ENCODE measurements at places on chromosomes 6 and 20.

- no peak for DNase-seq
These were observed 138.6 kb downstream of the SLC23A2 start for GRCh38 chr20:4862661-4863060.

GRCh38 chr6:14317387-14317970 is 199.9 kb downstream of the CD83 start:
- DNase-seq, result no peak

GRCh38 chr20:20009784-20010253 is 7.3 kb upstream of the NAA20 start:
- DNase-seq, result no peak

GRCh38 chr20:33674294-33675135 is at the start of gene NECAB3:
Gene NECAB3 (minus strand): TSS chr20:33674428. CDS start chr20:33674352, 76 bp downstream.
- DNase-seq, result no peak

- no peak for DNase-seq
These were observed 1108.3 kb upstream of the MAP3K7 start for GRCh38 chr6:91695221-91695620.

DNA sequence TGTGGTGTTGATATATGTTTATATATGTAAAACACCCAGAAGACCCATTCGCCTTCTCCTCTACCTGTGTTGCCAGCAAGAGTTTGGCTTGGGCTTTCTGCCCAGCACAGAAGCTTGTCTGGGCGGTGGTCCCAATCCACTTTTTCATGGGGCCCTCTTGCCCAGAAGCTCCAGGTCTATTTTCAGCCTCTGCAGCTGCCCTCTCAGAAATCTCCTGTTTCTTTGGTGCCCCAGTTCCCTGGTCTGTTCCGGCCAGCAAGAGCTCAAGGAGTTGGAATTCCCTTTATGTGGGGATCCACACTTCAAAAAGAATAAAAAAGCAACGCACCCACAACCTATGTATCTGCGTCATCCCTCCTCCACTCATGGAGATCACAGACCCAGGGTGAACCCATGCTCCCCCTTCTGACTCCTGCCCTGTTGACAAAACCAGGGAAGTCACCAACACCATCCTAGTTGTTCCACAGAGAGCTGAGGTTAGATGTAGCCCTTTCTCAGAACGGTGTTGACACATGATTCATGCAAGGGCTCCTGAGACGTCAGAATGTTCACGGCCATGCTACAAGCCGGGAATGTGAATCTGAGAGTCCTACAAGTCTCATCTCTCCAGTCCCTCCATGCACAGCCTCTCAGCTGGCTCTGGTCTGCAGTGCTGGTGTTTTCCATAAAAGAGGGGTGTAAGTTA is 156.8 kb upstream of the RIN2 start:
- DNase-seq, result no peak

DNA sequence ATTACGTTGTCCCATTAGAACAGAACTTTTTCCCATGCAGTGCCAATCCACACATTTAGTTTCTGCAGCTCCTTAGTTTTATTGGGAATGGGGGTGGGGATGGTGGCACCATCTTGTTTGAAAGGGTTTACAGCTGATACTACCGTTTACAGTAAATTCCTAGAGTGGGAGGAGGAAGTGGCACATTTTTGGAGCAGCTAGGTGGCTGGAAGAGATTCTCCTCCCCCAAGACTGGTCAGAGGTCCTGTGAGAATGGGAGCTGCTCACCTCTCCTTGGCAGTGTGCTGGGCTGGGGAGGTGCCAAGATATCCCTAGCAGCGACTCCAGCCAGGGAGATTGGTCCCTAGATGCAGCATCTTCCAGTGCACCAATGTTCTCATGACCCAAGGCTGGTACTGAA is 12.4 kb upstream of the CCN6 start:
- DNase-seq, result no peak

GRCh38 chr6:26003102-26003694 is 40.6 kb downstream of the TRIM38 start:
- peak; percentile 44 for DNase-seq

GRCh38 chr20:9311132-9311531 is 203.3 kb upstream of the LAMP5 start:
- DNase-seq, result no peak

GRCh38 chr20:41245086-41245707 is 72.3 kb downstream of the ZHX3 start:
- DNase-seq, result peak; percentile 84

- no peak for DNase-seq
These were observed 21.7 kb downstream of the EDN3 start for GRCh38 chr20:59322081-59322480.

DNA sequence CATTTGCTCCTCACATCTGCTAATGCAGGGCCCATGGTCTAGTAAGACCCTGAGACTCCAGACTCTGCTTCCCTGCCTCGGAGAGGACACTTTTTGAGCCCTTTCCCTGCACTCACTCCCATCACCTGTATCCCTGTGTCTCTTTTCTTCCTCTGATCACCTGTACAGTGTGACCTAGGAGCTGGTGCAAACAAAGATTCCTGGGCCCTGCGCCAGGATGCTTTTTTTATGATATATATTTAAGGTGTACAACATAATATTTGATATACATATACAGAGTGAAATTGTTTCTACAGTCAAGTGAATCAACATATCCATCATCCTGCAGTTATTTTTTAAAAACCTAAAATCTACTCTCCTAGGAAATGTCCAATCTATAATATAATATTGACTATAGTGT is 355.4 kb downstream of the MAFB start:
- no peak for DNase-seq

DNA sequence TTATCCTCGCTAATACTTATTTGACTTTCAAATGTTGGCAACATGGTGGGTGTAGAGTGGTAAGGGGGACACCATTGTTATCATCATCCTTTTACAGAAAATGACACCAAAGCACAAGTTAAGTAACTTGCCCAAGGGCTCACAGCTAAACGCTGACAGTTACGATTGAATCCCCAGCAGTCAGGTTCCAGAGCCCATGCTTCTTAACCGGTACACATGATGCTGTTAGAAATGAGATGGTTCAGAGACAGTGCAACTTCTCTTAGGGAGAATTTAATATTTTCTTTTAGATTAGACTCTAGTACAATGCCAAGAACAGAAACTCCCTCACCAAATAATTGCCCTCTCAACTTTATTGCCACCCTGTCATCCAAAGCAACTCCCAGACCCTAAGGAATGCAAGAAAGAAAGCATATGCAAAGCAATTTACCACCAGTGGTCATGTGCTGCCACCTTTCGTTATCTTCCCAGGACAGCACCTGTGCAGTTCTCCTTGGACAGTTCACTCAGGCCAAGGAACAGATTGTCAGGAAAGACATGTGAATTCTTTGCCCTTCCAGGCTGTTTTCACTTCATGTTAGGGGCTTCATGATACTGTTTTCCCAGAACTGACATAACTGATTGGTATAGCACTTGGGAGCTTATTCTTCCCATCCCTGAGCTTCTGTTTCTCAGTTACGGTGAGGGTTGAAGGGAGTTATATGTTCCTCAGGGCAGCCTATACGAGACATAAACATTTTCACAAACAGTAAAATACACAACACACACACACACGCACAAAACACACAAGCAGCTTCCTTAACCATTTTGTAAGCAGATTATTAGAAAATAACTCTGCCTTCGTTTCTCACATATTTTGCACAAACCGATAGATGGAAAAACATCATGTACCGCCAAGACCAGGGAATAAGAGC is 5.1 kb downstream of the HLA-DMA start:
- peak; percentile 12 for DNase-seq

DNA sequence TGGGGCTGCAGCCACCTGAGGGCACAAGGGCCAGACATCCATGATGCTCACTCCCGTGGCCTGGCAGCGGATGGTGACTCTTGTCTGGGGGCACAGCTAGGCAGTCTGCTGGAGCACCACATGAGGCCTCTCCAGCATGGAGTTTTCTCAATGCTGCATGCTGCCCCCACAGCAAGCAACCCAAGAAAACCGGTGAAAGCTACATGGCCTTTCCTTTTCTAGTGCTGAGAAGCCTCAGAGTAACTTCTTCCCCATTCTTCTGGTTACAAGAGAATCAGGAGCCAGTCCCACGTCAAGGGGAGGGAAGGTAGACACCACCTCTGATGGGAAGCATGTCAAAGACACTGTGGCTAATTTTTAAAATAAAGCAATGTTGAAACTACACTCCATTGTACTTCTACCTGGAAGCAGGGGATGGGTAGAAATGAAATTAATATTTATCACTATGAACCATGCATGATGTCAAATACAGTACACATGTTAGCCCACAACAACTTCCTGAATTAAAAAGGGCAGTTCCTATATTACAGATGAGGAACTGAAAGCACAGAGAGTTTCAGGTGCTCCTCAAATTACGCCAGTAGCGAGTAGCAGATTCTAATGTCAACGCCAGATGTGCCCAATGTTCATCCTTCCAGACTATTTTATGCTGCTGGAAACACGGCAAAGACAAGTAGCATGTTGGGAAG is 101.5 kb downstream of the LAMP5 start:
- DNase-seq, result peak; percentile 27

GRCh38 chr6:157171801-157172200 is 151.5 kb downstream of the TMEM242 start:
- no peak for DNase-seq

DNA sequence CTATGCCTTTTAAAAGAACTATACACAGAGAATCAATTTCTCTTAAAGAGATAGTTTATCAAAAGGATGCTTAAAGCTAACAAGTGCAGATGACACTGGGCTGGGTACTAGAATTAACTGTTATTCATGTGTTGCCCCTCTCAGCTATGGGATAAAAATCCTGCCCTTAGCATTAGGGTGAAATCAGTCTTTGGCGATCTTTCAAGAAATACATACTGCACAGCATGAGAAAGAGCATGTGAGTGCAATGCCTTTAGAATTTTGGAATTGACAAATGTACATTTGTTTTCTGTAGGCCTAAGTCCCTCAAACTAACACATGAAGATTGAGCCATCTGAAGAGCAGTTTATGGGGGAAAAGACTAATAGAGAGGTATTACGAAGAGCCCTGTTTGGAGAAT is 115.4 kb downstream of the ZFP64 start:
- DNase-seq, result no peak

GRCh38 chr6:128149796-128150195 is 248.9 kb upstream of the THEMIS start:
- DNase-seq, result no peak

DNA sequence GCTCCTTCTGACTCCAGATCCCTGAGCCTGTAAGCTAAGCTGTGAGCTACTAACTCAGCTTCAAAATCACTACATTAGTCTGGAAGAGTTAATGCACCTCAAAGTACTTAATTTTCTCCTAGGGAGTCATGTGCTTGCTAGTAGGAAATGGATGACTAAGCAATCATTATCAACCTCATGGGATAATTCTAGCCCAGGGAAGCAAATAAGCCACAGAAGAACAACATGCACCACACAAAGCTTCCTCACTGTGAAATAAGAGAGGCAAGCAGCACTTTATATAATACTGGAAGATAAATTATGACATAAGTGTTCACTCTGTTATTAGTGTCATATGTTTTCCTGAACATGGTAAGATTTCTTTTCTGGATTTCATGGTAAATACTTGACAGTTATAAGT is 57.9 kb upstream of the RCAN2 start:
- DNase-seq, result peak; percentile 11

- DNase-seq, result no peak
These were observed 41.0 kb upstream of the RAB23 start for GRCh38 chr6:57262901-57263694.

DNA sequence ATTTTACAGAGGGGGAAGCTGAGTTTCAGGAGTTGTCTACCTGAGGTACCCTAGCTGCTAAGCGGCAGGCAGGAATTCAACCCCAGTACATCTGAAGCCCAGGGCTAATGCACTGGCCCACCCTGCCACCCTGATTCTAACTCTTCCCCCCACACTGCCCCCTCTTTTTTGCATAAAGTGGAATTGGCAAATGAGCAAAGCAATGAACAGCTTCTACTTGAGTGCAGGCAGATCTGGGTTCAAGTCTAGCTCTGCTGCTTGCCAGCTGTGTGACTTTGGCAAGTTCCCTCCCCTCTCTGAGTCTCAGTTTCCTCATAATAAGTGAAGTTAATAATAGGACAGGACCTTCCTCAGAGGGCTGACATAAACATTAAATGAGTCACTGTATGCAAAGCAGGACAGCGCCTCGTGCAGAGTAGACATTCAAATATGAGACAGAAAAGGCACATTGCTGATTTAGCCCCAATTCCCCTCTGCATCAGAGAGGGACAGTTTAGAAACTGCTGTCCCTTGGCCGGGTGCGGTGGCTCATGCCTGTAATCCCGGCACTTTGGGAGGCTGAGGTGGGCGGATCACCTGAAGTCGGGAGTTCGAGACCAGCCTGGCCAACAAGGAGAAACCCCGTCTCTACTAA is 4.7 kb downstream of the ADA start:
- peak; percentile 76 for DNase-seq

DNA sequence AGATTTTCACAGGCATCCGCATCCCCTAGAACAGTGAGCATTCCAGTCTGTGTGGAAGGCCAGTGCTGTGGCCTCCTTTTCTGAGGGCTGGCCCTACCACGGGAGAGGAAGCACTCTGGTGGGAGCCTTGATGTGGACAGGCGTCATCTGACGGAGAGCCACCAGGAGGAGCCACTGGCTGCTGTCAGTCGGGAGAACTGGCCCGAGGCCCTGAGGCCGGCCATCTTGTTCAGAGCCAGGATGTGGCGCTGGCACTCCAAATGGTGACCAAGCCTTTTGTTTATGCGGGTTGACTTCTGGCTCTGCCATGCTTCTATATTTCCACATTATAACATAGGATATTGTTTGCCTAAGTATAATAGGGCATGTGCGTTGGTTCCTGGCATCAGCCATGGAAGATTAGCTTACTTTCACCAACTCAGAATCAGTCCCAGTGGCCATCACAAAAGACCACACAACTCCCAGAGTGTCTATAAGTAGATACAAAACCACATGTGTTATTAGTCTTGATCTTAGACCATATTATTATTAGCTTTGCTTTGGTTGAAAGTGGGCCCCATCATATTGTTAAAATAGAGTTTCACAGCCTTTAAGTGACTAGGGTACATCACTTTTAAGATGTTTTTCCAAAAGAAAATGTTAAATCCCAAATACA is 273.9 kb upstream of the TAB2 start:
- no peak for DNase-seq

GRCh38 chr6:13762611-13763441 is 51.2 kb upstream of the RANBP9 start:
- peak; percentile 96 for DNase-seq

GRCh38 chr20:63133481-63134091 is 82.3 kb downstream of the YTHDF1 start:
- DNase-seq, result no peak

GRCh38 chr6:16420715-16421461 is 182.5 kb downstream of the GMPR start:
- DNase-seq, result no peak

GRCh38 chr6:45555981-45556771 is 178.4 kb upstream of the SUPT3H start:
- no peak for DNase-seq

GRCh38 chr6:11810039-11810541 is 31.5 kb upstream of the ADTRP start:
- DNase-seq, result no peak

GRCh38 chr6:35457907-35458306 is 5.8 kb downstream of the FANCE start:
- DNase-seq, result no peak

GRCh38 chr6:111605100-111605751 is 452 bp downstream of the TRAF3IP2 start:
- peak; percentile 70 for DNase-seq

Data from Kasumi-1 (cell line).